Activated naive CD4-positive, alpha-beta T cell (primary cell): ENCODE measurements at places on chromosomes 1 and 21.
A peak's percentile ranks its signal among the peaks of the same experiment; 100 is the strongest.

DNA sequence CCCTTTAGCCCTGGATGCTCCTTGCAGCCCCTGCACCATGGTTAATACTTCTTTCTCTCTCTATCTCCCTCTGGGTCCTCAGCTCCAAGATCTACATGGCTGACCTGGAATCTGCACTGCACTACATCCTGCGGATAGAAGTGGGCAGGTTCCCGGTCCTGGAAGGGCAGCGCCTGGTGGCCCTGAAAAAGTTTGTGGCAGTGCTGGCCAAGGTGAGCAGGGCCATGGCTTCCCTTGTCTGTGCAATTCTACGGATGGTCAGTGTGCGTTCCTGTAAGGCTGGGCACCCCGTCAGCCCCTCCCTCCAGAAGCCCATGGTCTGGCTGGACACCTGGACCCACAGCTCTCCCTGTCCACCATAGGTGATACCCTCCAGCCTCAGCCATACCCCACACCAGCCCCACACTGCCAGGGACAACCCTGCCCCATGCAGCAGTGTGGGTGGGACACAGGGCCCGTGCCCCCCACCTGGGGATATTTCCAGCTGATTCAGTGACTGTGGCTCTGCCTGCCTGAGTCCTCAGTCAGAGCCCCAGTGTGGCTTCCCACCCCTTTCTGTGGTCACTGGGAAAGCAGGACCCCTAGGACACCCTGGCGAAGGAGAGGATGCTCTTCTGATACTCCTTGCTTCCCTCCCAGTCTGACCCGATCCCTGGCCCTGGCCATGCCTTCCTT, 31.4 kb downstream of the QSOX1 start:
- DNase-seq = no peak

DNA sequence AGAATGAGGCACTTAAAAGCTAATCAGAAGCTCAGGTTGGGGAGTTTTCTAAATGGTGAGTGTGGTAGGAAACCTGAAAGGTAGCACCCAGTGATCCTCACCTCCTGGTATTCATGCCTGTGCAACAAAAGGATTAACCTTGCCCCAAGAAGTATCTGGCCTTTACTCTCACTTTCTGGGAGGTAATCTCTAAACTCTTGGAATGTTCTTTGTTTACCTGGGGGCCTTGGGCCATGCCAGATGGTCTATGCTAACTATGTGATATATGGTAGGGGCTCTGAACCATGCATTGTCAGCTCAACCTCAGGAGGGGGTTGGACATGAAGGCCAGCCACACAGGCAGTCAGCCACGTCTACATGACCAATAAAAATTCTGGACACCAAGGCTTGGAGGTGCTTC, 24.4 kb upstream of the TRIM33 start:
- no peak for DNase-seq

GRCh38 chr1:88873737-88874349, 17.5 kb downstream of the GTF2B start:
- DNase-seq = no peak

GRCh38 chr1:89535537-89535936, 10.9 kb downstream of the LRRC8B start:
- DNase-seq = no peak

DNA sequence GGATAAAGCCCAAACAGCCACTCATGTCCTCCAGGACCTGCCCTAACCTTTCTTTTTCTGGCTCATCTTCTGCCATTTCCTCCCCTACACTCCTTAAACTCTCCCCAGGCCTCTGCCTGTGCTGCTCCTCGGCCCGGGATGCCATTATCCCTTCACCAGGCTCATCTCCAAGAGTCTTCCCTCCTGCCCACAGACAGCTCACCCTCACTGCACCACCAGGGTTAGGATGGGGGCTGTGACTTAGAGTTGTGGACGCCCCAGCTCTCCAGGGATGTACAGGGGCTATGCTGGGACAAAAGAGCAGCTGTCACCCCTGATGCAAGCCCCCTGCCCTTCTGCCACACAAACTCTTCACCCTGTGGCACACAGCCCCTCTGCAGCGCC, 32.0 kb downstream of the TTC39A start:
- no peak for DNase-seq

GRCh38 chr1:24437631-24438396, 22.2 kb downstream of the NIPAL3 start:
- no peak for DNase-seq

DNA sequence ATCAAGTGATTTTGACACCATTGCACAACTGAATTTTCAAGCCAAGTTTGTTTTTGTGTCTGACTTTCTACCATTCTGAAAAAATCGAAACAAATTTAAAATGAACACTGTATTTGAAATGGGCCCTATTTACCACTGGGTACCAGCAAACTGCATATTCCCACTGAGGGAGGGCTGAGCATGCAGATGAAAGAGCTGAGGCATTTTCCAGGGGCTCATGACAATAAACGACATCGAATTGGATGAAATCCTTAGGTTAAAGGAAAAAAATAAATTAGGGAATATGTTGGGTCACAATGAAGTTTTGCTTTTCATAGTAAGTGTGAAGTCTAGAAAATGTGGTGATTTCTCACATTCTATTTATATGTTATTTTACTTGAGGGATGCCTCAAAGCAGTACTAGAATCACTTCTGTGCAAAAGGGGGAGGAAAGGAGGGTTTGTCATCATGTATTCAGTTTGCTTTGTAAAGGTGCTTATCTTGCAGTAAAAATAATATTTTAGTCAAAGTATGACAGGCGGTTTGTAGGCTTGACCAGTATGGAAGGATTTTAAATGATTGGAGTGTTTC, 11.2 kb downstream of the ZBTB18 start:
- DNase-seq = no peak

DNA sequence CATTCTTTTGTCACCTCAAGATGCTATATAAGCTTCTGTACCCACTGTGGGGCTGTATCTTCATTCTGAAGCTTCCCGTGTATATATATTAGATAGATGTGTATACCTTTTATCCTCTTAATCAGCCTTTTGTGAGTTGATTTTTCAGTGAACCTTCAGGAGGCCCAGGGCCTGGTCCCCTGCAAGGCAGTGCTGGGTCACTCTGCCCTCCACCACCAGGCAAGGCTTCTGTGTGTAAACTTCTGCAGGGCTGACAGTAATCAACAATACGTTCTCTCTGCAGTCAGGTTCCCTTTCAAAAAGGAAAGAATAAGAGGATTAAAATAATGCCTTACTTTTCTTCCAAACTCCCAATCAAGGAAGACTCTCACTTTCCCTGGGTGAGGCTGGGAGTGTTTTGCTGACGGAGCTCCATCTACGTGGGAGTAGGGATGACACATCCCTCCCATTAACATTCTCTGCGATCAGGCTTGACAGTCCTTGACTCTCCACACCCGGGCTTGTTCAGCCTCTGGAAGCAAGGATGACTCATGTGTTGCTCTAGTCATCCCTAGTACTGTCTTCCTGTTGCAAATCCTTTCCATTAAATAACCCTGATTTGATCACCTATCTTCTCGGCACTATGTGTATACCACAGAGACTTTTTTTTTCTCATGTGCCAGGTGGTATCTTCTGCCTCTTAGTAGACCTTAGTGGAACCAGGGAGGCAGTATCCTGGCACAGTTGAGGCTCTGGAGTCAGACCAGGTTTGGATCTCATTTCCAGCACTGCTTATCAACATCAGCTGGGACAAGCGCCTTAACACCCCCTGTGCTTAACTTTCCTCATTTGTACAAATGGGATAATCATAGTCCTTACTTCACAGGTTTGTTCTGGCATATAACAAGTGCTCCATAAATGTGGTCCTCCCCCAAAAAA, 70.3 kb upstream of the KCNK1 start:
- no peak for DNase-seq

- no peak for DNase-seq
These were observed 731.4 kb downstream of the LTN1 start for GRCh38 chr21:28261298-28261697.

GRCh38 chr1:243575070-243575469, 275.0 kb downstream of the AKT3 start:
- no peak for DNase-seq

DNA sequence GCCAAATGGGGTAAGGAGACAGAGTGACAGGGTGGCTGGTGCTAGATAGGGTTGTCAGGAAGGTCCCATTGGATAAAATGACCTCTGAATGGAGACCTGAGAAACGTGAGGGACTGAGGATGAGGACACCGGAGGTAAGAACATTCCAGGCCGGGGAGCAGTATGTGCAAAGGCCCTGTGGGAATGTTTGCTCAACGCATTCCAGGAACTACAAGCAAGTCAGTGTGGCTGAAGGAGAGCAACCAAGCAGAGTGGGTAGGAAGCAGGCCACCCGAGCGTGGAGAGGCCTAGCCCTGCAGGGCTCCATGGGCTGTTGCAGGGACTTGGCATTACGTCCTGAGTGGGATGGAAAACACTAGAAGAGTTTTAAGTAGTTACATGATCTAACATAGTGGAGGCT, 185.6 kb downstream of the ZBTB18 start:
- DNase-seq = no peak

- DNase-seq = no peak
These were observed 5.7 kb downstream of the HAPLN2 start for GRCh38 chr1:156624814-156625435.

DNA sequence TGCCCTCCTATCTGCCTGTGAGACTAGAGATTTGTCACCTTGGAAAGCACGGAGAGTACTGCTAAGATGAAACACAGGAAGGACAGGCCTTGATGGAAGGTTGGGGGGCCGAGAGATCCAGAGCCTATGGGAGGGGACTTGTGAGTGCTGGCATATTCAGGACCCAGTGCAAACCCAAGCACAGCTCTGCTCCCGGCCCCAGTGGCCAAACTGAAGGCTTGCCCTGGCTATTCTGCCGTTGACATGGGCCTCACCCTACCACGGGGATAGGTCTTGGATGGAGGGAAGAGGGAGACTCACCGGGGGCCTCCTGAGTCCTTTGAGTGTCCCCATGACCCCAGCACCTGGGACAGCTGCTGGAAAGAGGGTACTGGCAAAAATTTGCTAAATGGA, 4.6 kb upstream of the EVA1B start:
- no peak for DNase-seq

- no peak for DNase-seq
These were observed 15.5 kb upstream of the NMNAT2 start for GRCh38 chr1:183433703-183434102.

- DNase-seq = no peak
These were observed 39.0 kb upstream of the GRIK3 start for GRCh38 chr1:37073152-37073853.

GRCh38 chr21:34619841-34620665, 5.1 kb upstream of the RCAN1 start:
- no peak for DNase-seq

DNA sequence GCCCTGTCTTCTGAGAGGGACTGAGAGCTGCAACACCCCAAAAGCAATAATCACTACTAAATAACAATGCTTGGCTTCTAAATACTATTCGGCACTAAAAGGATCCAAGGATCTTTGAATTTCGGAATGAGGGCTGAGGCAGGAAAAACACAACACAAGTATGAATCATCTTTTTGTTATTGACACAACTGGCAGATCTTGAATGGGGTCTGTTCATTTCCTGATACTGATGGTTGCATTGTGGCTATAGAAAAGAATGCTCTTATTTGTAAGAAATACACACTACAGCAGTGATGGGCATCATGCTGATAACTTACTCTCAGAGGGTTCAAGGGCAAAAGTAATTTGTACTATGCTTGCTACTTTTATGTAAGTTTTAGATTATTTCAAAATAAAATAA, 149.2 kb upstream of the PLD5 start:
- no peak for DNase-seq

GRCh38 chr1:101130673-101131072, 105.1 kb upstream of the DPH5 start:
- no peak for DNase-seq

- no peak for DNase-seq
These were observed 2.5 kb downstream of the S100A9 start for GRCh38 chr1:153360190-153360589.

DNA sequence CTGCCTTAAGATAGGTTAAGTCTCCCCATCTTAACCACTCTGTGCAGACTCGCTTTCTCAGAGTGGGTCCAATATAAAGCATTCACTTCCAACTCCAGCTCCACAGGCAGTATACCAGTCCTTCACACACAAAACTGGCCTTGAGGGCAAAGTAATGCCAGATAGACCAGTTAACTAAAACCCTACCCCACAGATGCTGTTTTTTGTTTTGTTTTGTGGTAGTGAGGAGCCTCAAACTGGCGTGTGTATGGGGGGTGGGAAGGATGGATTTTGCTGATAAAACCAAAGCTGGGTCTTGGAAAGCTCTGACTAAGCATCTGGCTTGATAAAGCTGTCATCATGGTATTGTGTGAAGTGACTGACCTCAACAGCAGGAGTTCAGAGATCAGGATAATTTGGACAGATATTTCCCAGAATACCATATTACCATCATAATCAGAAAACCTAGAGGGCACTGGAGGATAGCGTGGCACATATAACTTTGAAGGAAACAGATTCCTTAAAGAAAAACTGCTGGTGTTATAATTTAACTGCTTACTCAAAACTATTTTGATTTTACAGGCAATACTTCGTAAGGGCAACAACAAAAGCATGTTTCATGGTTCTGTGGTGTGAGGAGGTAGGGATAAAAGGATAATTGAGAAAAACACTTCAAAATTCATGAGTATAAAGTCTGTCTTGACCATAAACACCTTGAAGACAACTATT, 29.6 kb upstream of the CPLANE2 start:
- DNase-seq = no peak

- no peak for DNase-seq
These were observed 14.6 kb downstream of the TENT5C start for GRCh38 chr1:117620440-117620839.

DNA sequence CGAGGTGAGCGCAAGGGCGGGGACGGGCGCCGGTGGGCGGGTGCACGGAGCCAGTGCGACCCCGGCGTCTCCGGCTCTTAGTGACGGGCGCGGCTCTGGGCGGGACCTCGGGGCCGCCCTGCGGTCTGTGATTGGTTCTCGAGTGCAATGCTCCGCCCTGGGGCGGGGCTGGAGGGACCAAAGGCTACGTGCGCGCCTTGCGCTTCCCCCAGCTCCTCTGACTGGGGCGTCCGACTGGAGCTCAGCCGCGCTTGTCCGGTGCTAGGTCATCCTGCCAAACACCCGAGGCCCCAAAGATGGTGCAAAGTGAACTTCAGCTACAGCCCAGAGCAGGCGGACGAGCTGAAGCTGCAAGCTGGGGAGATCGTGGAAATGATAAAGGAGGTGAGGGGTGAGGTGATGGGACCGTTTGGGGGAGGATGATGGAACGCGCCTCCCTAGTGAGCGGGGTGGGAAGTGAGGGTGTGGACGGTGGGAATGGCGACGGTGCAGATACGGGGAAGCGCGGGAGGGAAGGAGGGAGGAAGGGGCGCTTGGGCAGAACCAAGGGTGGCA, 811 bp downstream of the SH3D21 start:
- DNase-seq = peak; percentile 81

DNA sequence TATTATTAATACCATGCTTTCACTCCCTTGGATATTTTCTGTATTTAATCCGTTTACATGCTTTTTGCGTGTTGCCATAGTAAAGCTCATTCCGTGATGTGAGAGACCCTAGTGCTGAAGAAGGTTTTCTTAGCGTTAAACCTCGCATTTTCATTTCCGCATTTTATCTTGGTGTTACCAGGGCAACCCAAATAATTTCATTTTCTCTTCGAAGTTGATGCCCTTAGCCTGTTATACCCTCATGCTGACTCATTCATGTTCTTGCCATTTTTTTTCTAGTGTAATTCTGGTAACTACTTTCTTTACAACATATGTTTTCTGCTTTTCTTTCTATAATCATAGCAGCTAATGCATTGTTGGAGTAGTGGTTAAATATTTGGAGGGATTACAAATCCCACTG, 37.2 kb downstream of the LRRC8C start:
- no peak for DNase-seq
